T-helper 17 cell (primary cell): ENCODE measurements at places on chromosomes 5 and 9. TPM values are rescaled to one million over a fixed set of nuclear protein-coding genes. Genes with fewer than 3 reads are reported as not detected.

The GPR21 gene
- total RNA-seq: 1.6 TPM

The OR1J2 gene
- total RNA-seq: 0.30 TPM

The GFI1B gene
- 29.3 TPM for total RNA-seq

The EEIG1 gene
- total RNA-seq: 254 TPM

The FAM153A gene
- total RNA-seq: 63.9 TPM

The ENTREP1 gene
- total RNA-seq: not detected

The SPATA31C2 gene
- total RNA-seq: not detected

The SOHLH1 gene
- total RNA-seq: not detected

DNA sequence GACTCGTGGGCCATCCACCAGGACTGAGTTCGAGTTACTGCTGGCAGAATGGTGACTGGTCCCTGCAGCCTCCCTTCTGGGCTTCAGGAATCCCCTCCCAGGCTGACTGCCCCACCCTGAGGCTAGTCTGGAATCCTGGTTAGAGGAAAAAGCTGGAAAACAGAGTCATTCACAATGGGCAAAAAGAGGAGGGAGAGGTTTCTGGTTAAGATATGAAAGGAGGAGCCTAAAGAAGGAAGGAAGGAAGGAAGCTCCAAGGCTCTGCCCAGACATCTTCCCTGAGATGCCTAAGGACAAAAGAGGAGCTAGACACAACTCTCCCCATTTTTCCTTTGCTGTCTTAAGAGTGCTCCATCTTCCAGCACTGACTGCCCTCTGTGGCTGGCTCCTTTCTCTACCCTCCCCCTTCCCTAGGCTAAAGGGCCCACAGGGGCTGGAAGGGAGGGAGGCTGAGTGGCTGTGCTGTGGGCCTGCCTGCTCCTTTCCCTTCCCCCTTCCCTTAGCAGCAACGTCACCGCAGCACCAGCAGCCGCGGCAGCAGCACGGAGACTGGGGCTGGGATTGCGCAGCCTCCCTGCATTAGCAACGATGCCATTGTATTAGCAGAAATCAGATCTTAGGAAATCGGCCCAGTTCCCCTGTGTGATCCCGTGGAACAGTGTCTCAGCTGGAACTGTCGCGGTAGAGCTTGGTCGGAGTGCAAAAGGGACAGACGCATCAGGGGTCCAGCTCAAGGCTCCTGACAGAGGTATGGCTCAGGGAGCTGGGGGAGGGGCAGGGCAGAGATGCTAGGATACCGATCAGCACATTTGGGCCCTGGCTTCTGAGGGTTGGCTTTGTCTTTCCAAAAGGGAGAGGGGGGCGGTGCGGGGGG, 48.7 kb downstream of the RUSC2 start:
- DNase-seq: no peak

DNA sequence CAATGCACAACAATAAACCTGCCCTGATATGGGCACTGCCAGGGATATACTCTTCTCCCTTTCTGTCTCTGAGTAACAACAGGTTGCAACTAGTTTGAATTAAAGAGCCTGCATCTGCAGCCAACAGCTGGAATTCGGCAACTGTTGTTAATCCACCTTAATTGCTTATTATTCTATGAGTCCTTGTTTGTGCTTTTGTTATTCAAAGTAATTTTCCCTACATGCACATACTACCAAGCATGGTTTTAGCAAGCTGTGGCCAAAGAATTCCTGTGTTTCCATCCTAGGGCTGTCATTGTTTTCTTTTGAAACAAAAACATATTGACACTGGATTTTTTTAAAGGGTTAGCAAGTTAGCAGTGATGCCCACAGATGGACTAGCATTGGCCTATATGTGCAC, 171.5 kb downstream of the EFNA5 start:
- DNase-seq: no peak

GRCh38 chr9:130991778-130992681, 16.9 kb upstream of the LAMC3 start:
- DNase-seq: no peak

GRCh38 chr5:163595932-163596607, 90.7 kb downstream of the MAT2B start:
- DNase-seq: no peak

GRCh38 chr9:121217609-121218292, 16.1 kb upstream of the RAB14 start:
- DNase-seq: no peak

DNA sequence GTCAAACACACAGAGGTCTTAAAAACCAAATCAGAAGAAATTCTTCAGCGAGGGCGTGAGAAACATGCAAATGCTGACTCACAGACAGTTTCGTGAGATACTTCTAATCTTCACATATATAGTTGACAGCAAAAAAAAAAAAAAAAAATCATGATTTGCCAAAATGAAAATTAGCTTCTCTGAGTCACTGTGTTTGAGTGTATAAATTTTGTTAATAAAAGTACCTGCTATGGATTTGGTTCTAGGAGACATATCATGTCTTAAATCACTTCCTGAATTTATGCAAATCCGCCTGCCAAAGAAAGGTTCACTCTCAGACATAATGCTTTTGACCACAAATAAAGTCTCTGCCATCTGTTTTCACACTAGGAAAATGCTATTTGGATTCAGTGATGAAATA, 114.3 kb downstream of the SLC1A3 start:
- no peak for DNase-seq

DNA sequence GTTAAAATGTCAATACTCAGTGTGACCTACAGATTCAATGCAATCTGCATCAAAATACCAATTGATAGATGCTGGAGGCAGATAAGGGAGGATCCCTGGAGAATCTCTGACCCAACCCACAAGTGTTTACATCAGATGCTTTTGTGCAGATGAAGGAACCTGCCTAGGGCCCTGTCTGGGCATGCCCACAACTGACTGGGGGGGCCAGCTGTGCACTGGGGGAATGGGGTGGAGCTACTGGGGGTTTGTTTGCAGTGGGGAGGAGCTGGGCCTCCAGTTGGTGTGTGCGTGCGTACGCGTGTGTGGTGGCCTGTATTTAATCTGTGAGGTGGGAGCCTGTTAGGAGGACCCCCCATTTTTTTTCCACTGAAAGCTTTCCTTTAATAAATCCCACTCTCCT, 244.9 kb downstream of the TRIM36 start:
- no peak for DNase-seq

DNA sequence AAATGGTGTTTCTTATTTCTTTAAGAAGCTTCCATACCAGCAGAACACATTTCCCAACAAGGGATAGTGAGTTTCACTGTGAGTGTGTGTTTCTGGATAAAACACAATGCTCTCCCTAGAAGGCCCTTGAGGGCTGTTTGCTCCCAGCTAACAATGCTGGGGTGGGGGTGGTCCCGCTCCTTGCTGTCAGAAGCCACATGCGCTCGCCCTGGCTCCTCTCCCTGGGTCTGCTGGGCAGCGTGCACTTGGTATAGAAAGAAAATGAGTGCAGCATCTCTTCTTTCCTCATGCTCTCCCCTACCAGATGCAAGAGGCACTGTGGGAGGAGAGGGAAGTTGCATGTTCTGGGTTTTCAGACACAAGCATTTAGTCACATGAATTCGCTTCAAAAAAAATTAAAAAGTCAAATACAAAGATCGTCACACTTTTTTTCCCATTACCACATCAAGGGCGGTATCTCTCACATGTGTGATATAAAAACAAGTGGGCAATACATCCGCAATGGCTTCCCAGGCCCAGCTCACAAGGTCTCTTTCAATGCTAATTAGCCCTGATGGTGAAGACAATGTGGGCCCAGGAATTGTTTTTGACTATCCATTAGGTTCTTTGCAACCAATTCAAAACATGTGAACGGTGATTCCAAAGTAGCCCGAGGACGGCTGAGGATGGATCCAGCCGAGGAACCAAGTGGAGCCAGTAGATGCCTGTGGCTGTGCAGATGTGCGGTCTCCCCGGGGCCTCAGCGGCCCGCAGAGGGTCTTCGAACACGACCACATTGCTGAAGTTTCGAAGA, 603.6 kb downstream of the IRX1 start:
- DNase-seq: no peak
